ENCODE measurements at places on chromosomes 2 and 18.

- no peak for DNase-seq
Measured at GRCh38 chr2:227188292-227188691, 23.9 kb downstream of the COL4A3 start.

GRCh38 chr2:71291398-71291797, 40.2 kb upstream of the ZNF638 start:
- DNase-seq: no peak

DNA sequence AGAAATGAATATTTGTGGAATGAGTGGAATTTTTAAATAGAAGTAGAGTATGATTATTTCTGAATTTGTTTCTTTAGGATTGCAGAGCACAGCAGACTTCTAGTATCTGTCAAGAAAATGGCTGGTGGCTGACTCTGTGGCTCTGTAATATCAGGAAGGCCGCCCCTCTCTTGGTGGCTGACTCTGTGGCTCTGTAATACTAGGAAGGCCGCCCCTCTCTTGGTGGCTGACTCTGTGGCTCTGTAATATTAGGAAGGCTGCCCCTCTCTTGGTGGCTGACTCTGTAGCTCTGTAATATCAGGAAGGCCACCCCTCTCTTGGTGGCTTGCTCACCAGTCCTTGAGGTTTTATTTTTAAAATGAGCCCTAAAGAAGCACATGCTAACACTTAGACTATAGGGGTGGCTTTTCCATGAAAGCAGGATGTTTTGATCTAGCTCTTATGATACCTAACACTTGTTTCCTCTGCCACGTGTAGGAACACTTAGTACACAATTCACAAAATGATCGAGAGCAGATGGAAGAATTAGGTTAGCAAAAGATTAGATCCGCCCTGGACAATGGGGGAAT, 85.1 kb upstream of the TTC39C start:
- DNase-seq: no peak

GRCh38 chr2:144320491-144320890, 199.4 kb downstream of the ZEB2 start:
- DNase-seq: no peak

GRCh38 chr2:28592481-28592880, 96.6 kb downstream of the PLB1 start:
- no peak for DNase-seq

- no peak for DNase-seq
Measured at GRCh38 chr2:133247631-133248030, 320.6 kb downstream of the NCKAP5 start.

DNA sequence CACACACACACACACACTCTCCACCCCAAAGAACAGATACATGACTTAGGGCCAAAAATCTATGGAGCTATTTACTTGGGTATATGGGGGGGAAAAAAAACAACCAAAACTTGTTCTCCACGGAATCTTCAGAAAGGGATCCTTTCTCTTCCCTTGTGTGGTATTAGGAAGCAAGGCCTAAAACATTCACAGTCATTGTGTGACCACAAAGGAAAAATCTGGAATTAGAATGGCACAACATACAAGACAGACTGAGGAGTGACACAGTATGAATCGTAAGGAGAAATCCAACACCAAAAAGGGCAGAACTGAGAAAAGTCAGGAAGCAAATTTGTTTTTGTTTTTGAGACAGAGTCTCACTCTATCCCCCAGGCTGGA, 70.3 kb downstream of the ASXL2 start:
- no peak for DNase-seq

GRCh38 chr2:136006658-136007057, 21.2 kb upstream of the DARS1 start:
- no peak for DNase-seq

GRCh38 chr2:207796585-207797350, 27.1 kb upstream of the FZD5 start:
- DNase-seq: no peak

DNA sequence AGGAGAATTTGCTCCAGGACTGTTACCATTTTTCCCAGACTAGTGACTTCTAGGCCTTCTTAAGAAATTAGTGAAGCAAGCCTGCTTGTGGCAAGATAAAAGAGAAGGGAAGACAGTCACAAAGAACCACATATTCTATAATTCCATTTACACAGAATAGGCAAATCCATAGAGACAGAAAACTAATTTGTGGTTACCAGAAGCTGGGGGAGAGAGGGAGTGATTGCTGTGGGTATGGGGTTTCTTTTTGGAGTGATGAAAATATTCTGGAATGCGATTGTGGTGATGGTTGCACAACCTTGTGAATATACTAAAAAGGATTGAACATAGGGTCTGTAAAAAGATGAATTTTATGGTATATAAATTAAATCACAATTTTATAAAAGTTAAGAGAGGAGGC, 37.5 kb upstream of the SIX2 start:
- no peak for DNase-seq

GRCh38 chr2:232646726-232647125, 13.3 kb downstream of the EFHD1 start:
- no peak for DNase-seq

- no peak for DNase-seq
Measured at GRCh38 chr2:167289651-167290410, 401.6 kb downstream of the XIRP2 start.

- no peak for DNase-seq
Measured at GRCh38 chr2:234981197-234982095, 29.6 kb downstream of the SH3BP4 start.

DNA sequence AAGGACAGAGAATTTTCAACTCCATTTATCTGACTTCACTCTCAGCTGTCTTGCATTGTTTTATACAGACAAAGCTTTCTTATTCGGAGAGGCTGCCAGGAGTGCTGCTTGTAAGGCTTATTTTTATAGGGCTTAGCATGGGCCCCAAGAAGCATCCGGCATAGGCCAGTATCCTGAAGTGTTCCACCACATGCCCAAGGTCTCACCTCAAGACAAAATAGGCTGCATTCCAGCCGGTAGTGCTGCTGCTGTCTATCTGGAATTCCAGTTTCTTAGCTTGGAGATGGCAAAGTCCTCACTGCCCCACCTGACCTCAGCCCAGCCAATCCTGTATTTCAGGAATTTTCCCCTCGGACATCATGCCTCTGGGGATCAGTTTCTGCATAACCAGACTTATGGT, 47.6 kb upstream of the MCFD2 start:
- no peak for DNase-seq

DNA sequence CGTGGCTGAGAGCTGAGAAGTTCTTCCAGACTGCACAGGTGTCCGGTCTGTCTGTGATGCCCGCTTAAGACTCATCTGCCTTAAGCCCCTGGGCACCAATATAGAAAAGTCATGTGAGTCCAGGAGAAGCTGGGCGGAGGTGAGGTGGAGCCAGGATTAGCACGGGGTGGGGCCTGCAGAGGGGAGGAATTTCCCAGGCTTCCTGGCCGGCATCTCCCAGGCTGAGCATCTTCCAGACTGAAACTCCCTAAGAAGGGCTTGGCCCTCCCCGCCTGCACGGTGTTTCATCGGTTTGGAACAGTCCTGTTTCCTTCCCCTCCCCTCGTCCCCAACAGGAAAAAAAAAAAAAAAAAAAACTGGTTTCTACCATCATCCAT, 270.3 kb downstream of the ATAD2B start:
- DNase-seq: no peak

GRCh38 chr2:2399396-2399795, 68.3 kb upstream of the MYT1L start:
- no peak for DNase-seq

- DNase-seq: no peak
Measured at GRCh38 chr2:124092651-124093050, 67.6 kb downstream of the CNTNAP5 start.

DNA sequence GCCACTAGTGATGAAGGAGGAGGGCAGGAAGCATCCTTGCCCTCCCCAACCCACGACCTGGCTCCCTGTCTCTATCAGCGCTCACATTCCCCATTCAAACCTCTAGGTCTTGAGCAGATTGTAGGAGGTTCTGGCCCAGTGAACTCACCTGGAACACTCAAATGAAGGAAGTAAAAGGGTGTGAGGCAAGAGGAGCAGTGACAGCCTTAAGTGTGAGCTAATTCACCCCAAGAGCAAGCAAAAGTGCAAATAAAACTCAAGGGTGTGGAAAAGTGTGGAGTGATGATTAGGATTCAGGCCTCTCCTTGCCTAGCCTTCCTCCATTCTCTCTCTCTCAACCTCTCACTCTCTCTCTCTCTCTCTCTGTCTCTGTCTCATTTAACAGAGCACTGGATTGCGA, 41.0 kb downstream of the CYBRD1 start:
- DNase-seq: no peak

DNA sequence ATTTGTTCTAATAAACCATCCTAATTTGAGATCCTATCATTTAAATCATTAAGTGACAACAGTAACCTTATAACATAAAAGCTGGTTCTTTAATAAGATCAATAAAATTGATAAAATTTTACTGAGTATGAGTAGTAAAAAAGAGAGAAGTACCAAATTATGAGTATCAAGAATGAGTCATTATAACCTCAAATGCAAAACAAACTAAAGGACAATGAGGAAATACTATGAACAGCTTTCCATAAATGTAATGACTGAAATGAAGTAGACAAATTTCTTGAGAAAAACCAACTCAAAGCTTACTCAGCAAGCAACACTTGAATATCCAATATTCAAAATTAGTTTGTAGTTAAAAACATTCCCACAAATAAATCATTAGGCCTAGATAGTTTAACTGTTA, 433.0 kb downstream of the ZEB2 start:
- DNase-seq: no peak

GRCh38 chr18:34158881-34159690, 65.6 kb downstream of the NOL4 start:
- DNase-seq: no peak

DNA sequence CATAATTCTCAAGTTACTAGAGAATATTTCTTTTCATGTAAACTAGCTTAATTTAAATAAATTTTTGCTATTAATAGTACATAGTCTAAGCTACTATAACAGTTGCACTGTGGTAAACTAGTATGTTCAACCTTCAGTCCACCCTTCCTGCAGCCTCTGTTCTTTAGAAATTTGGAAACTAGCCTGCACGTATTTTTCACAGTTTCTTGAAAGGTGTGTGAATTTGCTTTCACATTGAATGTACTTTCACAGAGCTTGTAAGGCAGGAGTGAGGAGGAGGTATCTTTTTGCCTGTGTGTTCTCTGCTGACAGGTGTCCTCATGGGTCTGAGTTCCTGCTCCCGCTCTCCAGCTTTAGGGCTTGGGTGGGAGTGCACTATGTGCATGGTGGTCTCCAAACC, 117.5 kb downstream of the ATP9B start:
- DNase-seq: no peak

- DNase-seq: no peak
Measured at GRCh38 chr18:78769502-78770105, 210.0 kb upstream of the SALL3 start.

DNA sequence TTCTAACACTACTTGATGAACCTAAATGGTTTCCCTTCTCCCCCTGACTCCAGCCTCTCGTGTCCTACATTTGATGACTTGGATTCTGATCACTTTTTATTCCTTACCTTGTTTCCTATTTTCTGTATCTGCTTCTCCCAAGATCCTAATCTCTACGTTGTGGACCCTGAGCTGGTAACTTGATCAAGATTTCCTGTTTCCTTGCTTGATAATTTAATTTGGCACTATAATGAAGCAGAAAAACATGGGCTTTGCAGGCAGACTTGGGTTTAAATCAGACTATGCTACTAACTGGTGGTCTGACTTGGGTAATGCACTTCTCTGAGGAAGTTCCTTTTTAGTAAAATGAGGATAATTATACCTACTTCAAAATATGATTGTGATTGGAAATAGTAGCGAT, 11.7 kb upstream of the FBXO11 start:
- no peak for DNase-seq

- no peak for DNase-seq
Measured at GRCh38 chr2:32715391-32715841, 87.6 kb downstream of the TTC27 start.

- DNase-seq: no peak
Measured at GRCh38 chr2:100615471-100615870, 52.7 kb downstream of the PDCL3 start.

- no peak for DNase-seq
Measured at GRCh38 chr2:79025421-79025820, at the start of gene REG3G. REG3G (plus strand) TSS chr2:79025702; CDS start chr2:79026094, 392 bp downstream.

GRCh38 chr2:98458207-98458606, 13.5 kb downstream of the INPP4A start:
- no peak for DNase-seq

DNA sequence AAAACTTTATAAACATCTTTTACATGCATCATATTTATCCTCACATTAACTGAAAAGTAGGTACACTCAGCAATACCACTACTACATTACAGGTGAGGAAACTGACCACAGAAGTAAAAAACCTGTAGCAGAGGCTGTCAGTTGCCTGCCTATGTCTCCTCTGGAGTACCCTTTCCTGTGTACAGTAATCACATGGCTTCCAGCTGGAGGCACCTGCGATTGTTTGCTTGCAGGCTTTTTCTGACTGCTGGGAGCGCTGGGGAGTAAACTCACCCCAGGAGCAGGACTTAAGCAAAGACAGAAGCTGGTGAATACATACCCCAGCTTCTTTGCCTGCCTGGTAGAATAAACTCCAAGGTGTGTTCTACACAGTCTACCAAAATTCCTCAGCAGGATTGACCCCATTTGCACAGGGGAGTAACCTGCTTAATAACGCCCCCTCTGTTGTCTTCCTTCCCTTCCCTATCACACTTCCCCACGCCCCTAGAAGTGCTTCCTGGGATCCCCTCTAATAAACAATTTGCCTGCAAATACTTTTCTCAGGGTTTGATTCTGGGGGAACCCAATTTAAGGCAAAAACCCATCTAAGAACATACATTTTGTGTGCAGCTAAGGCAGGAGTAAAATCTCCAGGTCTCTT, 138.9 kb downstream of the PTH2R start:
- no peak for DNase-seq

GRCh38 chr2:219309278-219309677, at the start of gene PTPRN:
PTPRN (minus strand) TSS chr2:219309401; CDS start chr2:219309332, 69 bp downstream.
- DNase-seq: no peak

DNA sequence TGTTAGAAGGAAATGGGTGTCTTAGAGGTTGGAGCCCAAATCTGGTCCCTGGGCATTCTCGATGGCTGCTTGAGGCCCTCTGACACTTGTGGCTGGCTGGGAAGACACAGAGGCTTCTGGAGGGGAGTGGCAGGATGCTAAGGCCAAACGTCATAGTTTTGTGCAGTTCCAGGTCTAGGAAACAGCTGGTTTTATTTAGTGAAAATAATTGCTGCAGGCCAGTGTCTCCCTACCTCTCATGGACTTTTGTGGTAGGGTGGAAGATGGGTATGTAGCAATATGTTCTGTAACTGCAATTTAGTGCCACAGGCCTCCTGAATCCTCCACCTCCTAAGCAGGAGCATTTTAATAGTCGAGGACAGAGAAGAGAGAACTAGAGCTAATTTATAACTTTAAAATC, 32.2 kb upstream of the SPRED2 start:
- no peak for DNase-seq

DNA sequence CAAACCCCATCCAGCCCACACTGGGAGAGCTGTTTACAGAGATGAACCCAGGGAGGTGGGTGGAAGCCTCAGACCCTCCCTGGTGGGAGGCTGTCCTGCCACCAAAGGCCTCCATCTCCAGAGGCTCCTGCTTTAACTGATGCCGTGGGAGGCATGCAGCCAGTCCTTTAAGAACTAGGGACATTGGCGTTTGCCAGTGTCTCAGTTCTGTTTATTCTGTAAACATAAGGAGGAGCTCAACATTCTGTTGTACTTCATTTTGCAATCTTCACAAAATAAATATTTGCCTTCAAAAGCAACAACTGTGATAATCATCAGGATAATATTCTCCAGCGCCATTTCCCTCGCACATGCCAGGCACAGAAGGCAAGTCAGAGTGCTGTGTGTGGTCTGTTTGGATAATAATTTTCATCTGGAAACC, 6.8 kb downstream of the EDAR start:
- DNase-seq: no peak

Data from stimulated activated CD4-positive, alpha-beta T cell treated with anti-CD3 and anti-CD28 coated beads, Interleukin-15, amount 100 ng/mL, for 48 hours (primary cell).